ENCODE measurements at places on chromosomes 2 and 18.
A peak's percentile ranks its signal among the peaks of the same experiment; 100 is the strongest.

- no peak for DNase-seq
These were observed 245.9 kb upstream of the HS6ST1 start for GRCh38 chr2:128564551-128564950.

- DNase-seq, result no peak
These were observed 170.7 kb downstream of the ADCYAP1 start for GRCh38 chr18:1075322-1075721.

DNA sequence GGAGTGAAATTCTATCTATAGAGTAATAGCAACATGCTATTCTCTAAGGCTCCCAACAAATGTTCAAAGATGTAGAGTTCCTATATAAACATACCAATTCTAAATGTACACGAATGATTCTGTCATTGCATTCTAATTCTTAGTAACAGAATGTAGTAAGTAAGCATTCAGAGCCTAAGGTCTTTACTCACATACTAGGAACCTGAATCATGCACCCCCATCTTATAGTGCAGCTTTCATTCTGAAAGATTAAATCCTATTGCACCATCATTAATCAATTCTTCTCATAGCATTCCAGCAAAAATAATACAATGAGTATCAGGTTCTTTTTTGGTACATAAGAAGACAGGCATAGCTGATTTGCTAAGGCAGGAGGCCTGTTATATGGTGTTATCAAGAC is 230.0 kb downstream of the NCKAP5 start:
- no peak for DNase-seq

DNA sequence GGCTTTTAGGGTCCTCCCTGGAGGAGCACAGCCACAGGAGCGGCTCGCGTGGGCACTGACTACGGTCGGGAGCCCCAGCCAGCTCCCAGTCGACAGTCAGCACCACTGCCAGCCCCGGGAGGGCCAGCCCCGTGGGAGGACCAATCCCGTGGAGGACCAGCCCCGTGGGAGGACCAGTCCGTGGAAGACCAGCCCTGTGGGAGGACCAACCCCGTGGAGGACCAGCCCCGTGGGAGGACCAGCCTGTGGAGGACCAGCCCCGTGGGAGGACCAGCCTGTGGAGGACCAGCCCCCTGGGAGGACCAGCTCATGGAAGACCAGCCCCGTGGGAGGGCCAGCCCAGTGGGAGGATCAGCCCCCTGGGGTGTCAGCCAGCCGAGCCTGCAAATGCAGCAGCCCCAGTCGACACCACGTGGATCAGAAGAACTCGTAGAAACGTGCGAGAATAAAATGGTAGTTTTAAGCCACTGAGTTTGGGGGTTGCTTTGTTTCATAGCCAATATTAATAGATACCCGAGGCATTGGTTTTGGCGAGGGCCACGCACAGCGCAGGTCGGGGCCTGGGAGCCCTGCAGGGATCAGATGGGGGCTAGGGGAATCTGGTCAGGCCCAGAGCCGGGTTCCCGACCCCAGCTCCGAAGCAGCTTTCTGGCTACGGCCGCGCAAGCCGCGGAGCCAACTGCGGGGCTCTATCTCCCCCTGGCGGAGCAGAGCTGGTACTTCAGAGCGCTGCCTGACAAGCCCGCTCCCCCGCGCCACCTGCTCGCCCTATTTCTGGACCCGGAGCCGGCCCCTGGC is 73.0 kb downstream of the TEX51 start:
- DNase-seq, result peak; percentile 74

GRCh38 chr18:75249672-75250470 is 39.3 kb downstream of the TSHZ1 start:
- no peak for DNase-seq

Data from activated CD4-positive, alpha-beta T cell treated with anti-CD3 and anti-CD28 coated beads, Interleukin-2, Interleukin-4, amounts not matched to agents 100 ng/mL and 50 ng/mL, durations not matched to agents 16 hours and 8 hours (primary cell).